Left lung (tissue), 14 donors: ENCODE measurements at places on chromosomes 12 and 14. TPM values are rescaled to one million over a fixed set of nuclear protein-coding genes. Genes with fewer than 3 reads are reported as not detected.

Gene NFATC4
- 64.2 TPM for total RNA-seq

Gene ALDH1L2
- total RNA-seq, result 21.4 TPM

Gene OTX2
- total RNA-seq, result not detected

Gene DACT1
- 10.1 TPM for total RNA-seq

Gene CABP1
- 0.37 TPM for total RNA-seq
